Upper lobe of right lung (tissue), 1 donor: ENCODE measurements at places on chromosomes 1 and 21.

DNA sequence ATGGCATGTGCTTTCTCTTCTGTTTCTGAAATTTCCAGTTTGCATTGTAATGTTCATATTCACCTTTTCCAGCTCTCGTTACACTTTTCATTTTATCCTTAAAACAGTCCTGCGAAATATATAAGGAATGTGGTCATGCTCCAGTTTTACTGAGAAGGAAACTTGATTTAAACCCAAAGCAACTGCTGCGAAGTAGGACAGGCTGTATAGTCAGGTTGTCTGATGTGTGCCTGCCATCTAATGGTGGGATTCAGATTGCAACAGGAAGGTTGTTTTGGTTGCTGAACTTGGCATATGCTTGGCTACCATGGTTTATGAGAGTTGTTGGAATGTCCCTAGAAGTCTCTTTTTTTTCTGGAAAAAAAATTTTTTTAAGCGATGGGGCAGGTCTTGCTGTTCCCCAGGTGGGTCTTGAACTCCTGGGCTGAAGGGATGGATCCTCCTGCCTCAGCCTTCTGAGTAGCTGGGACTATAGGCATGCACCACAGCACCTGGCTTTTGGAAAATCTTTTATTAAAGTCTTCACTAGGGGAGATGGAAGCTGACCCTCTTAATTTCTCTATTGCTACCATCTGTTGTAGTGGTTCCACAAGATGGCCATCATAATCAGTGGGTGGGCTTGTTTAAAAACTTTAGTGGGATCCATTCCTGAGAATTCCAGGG is 86.9 kb downstream of the UCK2 start:
- DNase-seq, result no peak

GRCh38 chr1:232440325-232441035 is 189.5 kb downstream of the SIPA1L2 start:
- no peak for DNase-seq

DNA sequence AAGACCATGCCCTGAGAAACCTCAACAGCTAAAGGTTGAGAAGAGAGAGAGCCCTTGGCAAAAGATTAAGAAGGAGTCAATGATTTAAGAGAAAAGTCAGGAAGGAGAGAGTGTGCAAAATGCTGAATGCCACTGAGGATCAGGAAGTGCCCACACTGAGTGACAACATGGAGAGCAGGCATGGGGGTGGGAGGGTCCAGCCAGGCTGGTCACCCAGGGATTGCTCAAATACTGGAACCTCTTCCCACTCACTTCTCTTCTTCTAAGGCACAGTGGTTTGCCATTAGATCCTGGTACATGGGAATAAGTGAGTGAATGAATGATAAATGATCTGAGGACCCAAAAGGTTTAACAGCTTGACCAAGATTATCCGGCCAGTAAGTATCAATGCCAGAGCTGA is 11.1 kb downstream of the PRR9 start:
- no peak for DNase-seq

DNA sequence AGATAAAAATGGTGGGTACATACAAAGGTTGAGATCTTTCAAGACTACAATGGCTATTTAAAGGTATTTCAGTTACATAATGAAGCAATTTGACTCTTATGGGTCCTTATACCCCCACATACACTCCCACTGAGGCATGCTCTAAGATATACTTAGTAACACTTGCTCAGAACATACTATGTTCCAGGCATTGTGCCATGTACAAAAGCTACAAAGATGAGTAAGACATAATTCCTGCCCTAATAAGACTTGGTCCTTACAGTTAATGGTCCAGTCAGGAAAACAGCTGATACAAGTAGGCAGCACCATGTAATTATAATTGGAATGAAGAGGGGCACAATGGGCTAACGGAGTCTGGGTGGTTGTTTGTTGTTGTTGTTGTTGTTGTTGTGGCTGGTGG is 166.7 kb upstream of the BEND5 start:
- no peak for DNase-seq

- DNase-seq, result peak; percentile 82
Observed at GRCh38 chr1:6445062-6445763, 20.6 kb downstream of the ESPN start.

GRCh38 chr1:40955266-40955665 is 24.2 kb upstream of the CTPS1 start:
- DNase-seq, result no peak

DNA sequence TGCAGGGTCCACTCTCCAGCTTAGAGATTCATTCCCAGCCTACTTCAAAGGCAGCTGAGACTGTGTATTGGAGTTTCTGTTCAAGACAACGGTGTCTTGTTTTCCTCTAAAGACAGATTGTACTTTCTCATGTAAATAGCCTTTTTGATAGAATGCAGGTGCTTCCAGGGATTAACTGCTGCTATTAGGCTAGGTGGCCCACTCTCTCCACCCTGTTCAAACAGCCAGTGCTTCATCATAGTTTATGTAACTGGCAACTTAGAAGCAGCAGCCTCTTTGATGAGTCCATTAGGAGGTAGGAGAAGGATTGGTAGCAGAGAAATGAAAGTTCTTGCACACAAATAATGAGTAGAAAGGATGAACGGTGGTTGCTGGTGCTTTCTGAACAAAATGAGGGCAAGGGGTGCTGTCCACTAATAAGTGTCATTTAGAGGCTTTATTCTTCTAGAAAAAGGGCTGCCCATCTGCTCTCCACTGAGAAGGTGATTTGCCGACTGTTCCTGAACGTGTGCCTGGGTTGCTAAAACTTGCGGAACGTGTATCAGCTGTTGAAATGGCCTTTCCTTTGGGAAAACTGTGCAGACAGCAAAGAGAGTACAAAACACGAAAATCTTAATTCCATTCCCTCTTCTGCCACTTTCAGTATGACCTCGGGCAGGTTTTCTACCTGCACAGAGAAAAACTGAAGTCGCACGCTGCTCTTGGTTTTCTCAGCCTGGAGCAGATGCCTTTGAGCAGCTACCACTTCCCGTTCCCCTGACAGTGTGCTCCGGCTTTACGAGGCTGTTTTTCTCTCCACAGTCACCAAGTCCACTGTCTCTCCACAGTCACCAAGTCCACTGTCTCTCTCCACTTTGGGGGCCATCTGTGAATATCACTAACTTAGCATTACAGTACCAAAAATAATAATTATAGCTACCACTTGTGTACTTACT is 228.9 kb downstream of the KIF26B start:
- no peak for DNase-seq

DNA sequence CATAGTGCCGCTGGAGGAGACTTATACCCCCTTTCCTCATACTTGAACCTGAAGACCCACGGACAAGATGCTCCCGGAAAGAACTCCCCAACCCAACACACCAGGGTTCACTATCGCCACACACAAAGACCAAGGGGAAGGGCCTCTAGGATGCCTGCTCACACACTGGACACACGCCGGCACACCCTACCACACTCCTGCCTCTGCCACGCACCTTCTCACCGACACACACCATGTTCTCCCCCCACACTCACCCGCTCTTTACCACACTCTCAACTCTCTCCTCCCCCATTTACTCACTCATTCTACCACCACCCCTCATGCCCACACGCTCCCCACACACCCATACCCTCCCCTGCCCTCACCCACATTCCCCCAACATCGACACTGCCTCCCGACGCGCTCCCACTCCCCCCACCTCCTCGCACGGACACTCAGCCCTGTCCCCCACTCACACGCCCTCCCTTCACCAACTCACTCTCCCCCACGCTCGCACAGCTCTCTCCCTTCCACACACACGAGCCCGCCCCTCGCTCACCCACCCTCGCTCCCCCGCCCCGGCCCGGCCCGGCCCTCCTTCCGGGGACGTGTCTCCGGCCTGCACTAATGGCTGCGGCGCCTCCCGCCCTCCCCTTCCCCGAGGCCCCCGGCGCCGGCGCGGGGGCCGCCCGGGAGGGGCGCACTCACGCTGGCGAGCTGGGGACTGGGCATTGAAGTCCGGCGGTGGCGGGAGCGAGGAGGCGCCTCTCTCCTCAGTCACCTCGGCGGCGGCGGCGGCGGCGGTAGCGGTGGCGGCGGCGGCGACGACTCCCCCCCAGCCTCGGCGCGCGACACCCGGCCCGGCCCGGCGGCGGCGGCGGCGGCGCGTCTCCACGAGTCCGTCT is 626 bp downstream of the PTP4A2 start:
- peak; percentile 93 for DNase-seq
